Right ventricle myocardium inferior (tissue), 1 donor: ENCODE measurements at places on chromosomes 2 and 18.

DNA sequence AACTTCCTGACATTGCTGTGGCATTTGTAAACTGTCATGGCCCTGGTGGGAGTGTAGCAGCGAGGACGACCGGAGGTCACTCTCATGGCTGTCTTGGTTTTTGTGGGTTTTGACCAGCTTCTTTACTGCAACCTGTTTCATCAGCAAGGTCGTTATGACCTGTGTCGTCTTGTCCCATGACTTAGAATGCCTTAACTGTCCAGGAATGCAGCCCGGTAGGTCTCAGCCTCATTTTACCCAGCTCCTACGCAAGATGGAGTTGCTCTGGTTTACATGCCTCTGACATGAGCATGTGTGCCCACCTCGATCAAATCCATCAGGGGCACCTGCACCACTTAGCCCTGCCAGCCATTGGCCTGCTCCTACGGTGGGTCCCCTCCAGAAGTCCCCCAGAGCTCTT, 32.9 kb upstream of the SLC66A3 start:
- DNase-seq, result no peak

GRCh38 chr2:212936572-212936971, 214.8 kb downstream of the IKZF2 start:
- no peak for DNase-seq

DNA sequence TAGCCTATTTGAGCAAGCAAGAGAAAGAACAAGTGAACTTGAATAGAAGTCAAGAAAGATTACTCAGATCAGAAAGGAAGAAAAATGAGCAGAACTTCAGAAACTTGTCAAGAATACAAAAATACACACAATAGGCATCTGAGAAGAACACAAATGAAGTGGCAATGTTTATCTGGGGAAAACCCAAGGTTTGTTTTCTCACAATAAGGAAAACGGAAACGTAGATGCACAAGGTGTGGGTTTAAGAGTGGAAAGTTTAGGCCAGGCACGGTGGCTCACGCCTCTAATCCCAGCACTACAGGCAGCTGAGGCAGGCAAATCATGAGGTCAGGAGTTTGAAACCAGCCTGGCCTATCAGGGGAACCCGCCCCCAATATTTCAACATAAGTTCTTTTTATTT, 159.5 kb upstream of the GYPC start:
- no peak for DNase-seq

GRCh38 chr18:4960578-4960977, 236.5 kb downstream of the AKAIN1 start:
- no peak for DNase-seq

- DNase-seq, result no peak
Observed at GRCh38 chr2:16466133-16466820, 199.4 kb downstream of the CYRIA start.

DNA sequence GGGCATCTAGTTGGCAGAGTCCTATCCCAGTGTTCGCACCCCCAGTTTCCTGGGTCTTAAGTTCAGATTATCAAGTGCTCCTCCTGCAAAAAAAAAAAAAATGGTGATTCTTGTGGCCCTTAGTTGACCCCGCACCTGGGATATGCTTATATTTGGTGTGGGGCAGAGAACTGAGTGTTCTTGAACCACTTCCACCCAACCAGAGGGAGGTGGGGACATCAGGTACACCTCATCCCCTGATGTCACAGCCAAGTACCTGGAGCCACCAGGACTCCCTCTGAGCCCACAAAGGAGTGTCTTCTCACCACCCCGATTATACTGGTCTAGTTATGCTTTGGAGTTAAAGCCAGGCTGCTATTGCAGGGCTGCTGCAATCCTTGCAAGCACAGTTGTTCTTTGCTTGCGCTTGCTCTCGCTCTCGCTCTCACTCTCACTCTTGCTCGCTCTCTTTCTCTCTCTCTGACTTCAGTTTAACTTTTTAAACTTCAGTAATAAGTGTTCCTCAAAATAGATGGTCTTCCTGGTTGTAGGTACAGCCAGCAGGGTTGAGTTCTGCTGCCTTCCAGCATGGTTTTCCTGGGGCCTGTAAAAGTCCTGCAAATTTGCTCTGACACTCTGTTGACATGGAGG, 265.7 kb downstream of the NEDD4L start:
- DNase-seq, result no peak

DNA sequence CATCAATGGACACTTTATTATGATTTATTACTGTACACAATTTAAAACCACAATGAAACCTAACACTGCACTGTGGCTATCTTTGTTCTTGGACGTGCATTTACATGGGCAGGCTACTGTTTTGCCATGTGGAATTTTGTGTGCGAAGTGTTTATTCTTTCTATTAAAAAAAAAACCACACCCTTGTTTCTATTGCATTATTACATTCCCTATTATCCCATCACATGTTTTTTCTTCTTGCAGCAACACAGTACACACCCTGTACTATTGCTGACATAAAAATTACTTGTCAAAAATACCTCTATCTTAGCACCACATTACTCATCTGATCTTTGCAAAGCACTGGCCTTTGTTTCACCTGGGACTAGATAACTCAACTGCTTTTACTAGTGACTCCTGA, 1.5 kb downstream of the RNF152 start:
- no peak for DNase-seq

GRCh38 chr2:22359071-22359672, 1025.8 kb upstream of the KLHL29 start:
- DNase-seq, result no peak

- DNase-seq, result no peak
Observed at GRCh38 chr2:128625421-128625820, 306.8 kb upstream of the HS6ST1 start.

DNA sequence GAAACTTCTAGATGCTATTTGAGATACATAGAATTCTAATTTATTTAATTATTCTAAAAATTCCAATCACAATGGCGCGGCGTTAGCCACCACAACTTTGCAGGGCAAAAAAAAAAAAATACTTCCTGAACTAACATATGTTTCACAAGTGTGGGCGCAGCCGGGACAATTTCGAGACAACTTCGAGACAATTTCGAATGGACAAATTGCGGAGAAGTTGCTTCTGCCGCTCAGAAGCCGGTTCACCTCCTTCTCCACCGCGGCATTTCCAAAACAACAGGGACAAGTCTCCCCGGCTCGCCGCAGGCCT, 842 bp downstream of the PAX3 start:
- no peak for DNase-seq

GRCh38 chr2:27582129-27582694, 630 bp upstream of the ZNF512 start:
- no peak for DNase-seq

DNA sequence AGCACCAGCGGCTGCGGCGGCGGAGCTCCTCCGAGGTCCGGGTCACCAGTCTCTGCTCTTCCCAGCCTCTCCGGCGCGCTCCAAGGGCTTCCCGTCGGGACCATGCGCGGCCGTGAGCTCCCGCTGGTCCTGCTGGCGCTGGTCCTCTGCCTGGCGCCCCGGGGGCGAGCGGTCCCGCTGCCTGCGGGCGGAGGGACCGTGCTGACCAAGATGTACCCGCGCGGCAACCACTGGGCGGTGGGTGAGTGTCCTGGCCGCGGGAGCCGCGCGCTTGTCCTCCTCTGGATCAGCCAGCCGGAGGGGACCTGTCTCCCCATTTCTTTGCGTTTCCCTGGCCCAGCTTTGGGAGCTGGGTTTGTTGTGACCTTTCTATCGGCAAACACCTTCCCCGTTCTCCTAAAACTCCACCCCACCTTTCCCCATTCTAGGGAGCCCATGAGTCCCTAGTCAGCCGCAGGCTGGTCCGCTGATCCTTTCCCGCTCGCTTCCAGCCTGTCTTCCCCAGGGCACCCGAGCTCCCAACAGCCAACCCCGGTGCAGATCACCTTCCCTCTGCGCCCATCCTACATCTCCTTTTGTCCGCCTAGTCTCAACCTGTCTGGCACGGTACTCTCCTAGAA, 316 bp downstream of the GRP start:
- DNase-seq, result no peak

DNA sequence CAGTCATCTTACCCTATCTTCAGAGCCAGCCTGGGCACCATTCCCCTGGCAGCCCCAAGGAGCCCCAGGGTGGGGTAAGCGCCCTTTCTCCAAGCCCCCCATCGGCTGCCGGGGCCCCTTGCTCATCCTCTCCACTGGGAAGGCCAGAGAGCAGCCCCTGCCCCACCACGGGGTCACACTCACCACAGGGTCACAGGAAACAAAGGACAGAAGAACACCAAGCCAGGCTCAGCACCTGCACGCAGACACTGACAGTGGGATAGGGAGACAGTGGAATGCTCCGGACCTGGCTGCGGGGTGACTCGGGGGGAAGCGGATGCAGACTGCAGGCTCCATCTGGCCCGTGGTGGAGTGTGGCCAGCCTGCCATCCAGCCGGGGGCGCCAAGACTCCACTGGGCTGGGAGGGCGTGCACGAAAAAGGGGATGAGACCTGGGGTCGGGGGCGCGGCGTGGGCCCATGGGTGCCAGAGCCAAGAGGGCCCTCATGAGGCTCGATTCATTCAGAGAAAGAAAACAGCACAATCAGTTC, 21.1 kb downstream of the HDAC4 start:
- DNase-seq, result peak; percentile 61

DNA sequence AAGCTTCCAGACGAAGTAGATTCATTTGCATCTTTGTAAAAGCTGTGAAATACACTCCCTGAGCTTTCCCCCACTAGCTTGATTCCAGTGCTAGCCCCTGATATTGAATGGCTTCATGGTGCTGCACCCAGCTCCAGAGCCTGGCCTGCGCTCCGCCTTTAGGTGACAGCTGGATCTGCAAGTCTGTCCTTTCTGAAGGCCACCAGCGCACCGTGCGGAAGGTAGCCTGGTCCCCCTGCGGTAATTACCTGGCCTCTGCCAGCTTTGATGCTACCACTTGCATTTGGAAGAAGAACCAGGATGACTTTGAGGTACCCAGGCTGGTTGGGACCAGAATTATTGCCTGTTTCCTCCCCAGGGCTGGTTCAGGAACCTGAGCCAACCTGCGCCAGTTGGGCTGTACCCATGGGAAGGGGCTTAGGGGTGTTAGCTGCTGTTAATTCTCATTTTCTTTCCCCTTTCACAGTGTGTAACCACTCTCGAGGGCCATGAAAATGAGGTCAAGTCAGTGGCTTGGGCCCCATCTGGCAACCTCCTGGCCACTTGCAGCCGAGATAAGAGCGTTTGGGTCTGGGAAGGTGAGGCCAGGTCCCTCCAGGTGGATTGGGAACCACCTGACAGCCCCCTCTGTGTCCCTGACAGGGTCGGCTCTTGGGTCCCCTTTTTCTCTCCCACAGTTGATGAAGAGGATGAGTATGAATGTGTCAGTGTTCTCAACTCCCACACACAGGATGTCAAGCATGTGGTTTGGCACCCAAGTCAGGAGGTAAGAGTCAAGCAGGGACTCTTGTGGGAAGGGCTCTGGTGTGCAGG, 1.3 kb downstream of the CIAO1 start:
- no peak for DNase-seq

- DNase-seq, result no peak
Observed at GRCh38 chr2:26506279-26506678, 28.4 kb upstream of the OTOF start.

GRCh38 chr2:71466301-71467179, 13.2 kb downstream of the DYSF start:
- DNase-seq, result no peak

DNA sequence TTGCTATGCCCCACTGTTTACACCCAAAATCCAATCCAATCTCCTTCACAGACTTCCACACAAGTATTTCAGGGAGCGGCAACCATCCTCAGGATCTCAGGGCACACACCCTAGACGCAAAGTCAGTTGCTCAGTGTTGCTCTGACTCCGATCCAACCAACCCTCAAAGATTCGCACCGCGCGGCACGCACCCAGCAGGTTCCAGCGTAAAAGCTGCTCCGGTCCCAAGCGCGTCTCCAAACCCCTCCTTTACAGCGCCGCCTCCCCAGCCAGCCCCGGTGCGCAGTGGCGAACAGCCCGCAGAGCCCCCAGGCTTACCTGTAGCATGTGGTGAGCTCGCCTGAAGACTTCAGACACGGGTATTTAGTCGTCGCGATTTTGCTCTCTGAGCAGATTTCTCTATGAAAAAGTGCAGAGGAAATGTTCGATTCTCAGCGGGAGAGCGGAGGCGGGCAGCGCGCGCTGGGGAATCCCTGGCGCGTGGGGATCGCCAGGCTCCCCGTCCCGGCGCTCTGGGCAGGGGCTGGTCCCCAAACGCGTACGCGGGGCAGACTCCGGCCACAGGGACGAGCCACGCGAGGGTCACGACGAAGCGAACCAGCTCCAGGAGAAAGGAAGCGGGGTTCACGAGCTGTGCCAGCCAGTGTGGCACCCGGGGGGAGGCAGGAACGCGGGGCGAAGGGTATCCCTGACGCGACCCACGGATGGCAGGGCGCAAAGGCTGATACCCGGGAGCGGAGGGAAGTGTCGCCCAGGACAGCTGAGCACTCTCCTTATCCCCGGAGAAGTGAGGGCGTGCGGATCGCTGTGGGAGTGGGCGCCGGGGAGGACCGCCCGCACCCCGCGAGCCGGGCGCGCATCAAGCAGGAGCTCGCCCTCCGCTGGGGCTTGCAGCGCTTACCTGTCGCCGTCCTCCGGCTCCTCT, 650 bp downstream of the CCBE1 start:
- DNase-seq, result no peak

DNA sequence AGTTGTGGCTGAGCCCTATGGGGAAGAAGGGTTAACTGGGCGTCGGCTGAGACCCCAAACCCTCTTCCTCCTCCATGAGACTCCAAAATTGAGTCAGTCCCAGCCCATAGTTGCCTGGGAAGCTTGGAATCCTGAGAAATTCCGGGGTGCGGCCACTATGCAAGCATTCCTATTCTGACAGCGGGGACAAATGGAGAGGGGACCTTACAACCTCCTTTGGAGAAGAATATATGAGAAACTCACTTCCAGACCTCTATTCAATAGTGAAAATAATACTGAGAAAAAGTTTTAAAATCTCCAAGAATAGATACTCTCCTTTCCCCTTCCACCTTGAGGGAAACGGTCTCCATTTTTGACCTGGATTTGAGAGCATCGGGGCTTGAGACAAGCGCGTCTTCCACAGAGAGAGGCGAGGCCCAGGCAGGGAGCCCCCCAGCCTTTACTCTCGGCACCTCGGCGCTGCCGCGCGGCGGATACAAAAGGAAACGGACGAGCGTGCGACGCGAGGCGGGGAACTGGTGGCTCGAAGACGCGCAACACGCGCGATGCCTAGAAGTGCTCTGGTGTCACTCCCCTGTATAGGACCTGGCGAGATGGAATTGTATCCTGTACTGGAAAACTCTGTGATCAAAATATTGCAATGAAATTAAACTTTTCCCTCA, 11.1 kb downstream of the NR4A2 start:
- peak; percentile 53 for DNase-seq

- no peak for DNase-seq
Observed at GRCh38 chr2:236337465-236338325, 73.5 kb upstream of the ASB18 start.

DNA sequence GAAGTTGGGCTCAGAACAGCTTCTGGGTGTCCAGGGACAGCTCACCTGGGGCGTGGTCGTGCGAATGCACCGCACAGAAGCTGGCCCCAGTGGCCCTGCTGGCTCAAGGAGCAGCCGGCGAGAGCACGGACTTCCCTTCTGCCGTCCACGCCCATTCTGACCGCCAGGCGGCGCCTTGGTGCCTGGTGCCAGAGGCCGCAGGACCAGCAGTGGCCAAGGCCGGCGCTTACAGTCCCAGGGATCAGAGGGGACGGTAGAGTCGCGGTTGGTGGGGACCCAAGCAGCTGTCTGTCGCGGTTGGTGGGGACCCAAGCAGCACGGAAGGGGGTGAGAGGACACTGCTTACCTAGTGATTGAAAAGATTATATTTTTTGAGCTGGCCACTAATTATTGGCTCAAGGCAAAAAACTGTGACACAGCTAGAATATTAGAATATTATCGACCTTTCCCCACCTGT, 25.7 kb downstream of the NPPC start:
- DNase-seq, result peak; percentile 92

- DNase-seq, result no peak
Observed at GRCh38 chr2:74816540-74817303, 17.2 kb upstream of the HK2 start.
